ENCODE measurements at places on chromosomes 2 and 18.

GRCh38 chr18:78773303-78773755, 206.3 kb upstream of the SALL3 start:
- no peak for DNase-seq

- DNase-seq = peak; percentile 7
Observed at GRCh38 chr2:196130039-196130825, 41.1 kb downstream of the STK17B start.

DNA sequence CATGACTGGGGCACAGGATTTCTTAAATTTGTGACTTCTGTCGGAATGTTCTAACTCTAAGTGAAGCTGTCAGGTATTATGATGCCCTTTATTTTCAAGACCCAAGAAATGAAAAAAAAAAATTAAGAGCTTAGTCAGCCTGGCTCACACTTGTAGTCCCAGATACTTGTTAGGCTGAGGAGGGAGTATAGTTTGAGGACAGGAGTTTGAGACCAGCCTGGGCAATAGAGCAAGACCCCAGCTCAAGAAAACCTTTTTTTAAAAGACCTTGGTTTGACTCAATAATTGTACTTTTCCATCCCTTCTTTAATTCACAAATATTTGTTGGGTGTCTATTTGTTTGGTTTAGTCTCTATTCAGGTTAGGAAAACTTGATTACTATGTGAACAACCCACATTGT, 310.0 kb downstream of the STK39 start:
- DNase-seq = no peak

- DNase-seq = no peak
Observed at GRCh38 chr18:48934723-48935432, 15.9 kb downstream of the SMAD7 start.

- DNase-seq = no peak
Observed at GRCh38 chr2:29192526-29192925, 77.3 kb downstream of the CLIP4 start.

GRCh38 chr2:126882736-126883665, 15.7 kb upstream of the TEX51 start:
- no peak for DNase-seq

DNA sequence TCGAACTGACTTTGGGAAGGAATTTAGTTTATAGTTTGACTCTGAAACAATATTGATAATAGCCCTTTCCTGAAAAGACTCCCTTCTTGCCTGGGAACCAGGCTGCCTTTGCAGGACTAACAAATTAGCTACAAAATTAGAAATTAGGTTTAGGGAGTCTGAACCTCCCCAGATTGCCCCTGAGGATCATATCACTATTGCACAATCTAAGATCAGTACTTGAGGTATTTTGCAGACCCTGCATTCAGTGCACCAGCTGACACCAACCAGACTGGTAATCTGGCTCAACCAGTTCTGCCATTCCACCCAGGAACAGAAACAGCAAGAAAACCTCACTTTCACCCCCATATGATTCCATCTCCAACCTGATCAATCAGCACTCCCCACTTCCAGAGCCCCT, 131.8 kb upstream of the GALNT5 start:
- no peak for DNase-seq

- no peak for DNase-seq
Observed at GRCh38 chr2:198055716-198056115, 251.3 kb downstream of the PLCL1 start.
